Stimulated activated CD4-positive, alpha-beta T cell treated with anti-CD3 and anti-CD28 coated beads, TNF-alpha, amount 100 ng/mL, for 24 hours (primary cell): ENCODE measurements at places on chromosomes 11 and 22.

DNA sequence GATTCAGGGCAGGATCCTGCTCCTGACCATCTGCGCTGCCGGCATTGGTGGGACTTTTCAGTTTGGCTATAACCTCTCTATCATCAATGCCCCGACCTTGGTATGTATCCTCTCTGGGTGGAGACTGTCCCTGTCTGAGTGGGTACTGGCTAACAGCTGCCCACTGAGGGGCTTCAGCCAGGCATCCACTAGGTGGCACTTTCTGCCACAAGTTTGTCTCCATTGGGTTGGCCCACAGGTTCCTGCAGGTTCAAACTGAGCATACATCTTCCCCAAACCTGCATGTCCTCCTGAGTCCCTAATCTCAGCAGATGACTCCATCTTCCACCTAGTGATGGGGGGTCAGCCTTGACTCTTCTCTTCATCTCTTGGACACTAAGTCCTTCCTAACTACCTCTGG lies 4.4 kb downstream of the SLC2A11 start:
- DNase-seq: no peak

DNA sequence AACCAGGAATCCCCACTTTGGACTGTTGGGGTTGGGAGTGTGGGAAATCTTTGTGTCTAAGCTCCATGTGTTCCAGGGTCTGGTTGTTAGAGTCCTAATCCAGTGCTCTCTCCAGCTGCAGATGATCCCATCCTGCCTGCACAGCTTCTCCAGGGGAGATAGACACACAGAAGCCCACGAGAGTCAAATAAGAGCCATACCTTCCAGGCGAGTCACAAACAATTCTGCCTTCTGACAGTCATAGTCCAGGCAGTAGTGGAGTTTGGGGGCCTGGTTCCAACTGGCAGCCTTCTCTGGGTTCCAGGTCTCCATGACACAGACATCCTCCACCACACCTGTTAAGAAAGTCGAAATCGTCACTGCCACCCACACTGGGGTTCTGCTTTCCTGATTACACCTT lies 32.1 kb downstream of the SYT13 start:
- no peak for DNase-seq

DNA sequence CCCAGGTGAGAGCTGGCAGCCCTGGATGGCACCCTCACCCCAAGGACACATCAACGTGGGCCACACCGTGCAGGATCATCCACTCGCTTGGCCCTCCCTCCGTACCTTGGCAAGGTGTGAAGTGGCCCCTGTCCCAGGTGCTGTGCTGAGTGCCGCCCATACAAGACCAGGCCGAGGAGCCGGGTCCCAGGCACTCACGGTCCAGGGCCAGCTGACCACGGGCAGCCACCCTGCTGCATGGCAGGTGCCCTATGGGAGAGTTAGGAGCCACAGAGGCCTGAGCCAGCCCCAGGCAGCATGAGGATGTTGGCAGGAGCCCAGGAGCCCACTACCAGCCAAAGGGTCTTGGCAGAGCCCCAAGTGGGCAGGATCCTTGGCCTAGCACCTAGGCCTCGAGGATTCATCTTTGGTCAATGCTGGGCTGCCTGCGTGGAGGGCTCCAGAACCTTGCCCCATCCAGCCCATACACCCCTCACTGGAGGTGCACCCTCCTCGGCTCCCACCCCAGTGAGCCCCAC lies 19.6 kb downstream of the RTN4R start:
- DNase-seq: no peak

- DNase-seq: no peak
Observed at GRCh38 chr11:68275721-68276507, 4.1 kb upstream of the C11orf24 start.

DNA sequence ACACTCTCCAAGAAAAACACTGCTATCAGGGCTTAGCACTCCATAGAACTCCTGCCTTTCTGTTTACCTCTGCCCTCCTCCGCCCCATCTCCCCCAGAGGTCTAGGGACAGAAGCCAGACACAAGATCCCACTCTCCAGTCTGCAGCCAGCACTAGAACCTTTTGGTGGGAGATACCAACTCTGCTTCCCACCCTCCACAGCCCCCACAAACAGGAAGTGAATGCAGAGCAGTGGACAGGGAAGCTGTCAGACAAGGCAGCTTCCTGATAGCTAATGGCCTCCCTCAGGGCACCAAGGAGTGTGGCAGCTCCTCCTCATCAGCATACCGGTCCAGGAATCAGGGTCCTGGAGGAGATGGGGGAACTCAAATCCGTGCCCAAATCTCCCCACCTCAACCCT lies 5.1 kb downstream of the SCN4B start:
- no peak for DNase-seq

DNA sequence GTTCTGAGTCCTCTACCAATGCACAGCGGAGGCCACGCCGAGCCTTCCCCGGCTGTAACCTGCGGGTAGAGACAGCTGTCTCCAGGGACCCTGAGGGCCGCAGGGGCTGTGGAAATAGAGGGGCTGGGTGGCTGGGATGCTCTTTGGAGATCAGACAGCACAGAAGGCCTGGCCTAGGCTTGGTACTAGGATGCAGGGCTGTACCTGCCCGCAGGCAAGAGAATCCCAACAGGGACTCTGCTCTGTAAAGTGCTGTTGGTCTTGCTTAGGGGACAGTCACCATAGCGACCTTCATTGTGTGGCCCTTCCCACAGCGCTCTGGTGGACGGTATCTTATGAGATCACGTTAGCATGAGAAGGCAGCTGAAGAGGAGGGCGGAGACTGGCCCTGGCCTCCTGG lies 11.3 kb upstream of the KCNJ5 start:
- DNase-seq: no peak

DNA sequence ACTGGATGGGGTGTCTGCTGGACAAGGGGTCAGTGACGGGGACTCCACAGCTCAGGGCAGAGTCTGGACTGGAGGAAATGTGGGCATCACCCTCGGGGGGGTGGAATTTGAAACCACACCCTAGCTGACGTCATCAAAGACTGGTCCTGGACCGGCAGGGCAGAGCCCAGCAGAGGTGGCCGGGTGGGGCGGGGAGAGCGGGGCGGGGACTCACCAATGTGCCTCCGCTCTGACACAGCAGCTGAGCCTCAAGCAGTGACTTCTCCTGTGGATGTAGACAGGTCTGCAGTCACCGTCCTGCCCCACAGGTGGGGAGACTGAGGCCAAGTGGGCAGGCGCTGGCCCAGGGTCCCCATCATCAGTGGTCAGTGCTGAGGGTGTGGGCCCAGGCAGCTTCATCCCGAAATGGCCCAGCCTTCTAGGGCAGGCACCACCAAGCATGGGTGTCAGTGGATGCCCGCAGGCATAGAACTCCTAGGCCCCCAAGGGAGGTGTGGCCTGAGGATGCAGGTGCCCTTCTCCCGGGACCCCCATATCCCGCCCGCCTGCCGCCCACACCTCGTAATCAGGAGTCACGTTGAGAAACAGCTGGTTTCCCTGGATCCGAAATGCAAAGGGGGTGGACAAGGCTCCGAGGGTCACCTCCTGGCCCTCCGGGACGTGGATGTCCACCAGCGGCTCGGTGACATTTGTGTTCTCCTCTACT lies 603 bp downstream of the CDHR5 start:
- DNase-seq: no peak

DNA sequence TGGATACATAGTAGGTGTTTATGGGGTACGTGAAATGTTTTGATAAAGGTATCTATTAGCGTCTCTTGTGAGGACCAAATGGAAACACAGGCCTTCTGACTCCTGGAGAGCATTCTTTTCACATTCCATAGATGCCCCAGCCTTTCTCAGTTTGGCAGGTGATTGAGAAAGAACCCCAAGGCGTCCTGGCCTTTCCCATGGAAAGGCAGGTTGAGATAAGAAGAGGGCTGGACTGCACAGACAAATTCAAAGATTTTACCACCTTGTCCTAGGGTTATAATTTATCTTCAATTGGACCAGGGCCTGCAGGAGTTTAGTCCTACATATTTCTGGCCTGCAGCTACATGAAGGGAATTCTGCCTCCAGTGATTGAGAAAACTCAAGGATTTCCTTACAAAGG lies 661 bp upstream of the OLFML1 start:
- DNase-seq: no peak
